CD4-positive, alpha-beta T cell treated with Interleukin-10 for 1 hour (primary cell): ENCODE measurements at places on chromosomes 4 and X.
A peak's percentile ranks its signal among the peaks of the same experiment; 100 is the strongest.

- no peak for DNase-seq
Observed at GRCh38 chrX:5409106-5409505, 819.6 kb downstream of the NLGN4X start.

DNA sequence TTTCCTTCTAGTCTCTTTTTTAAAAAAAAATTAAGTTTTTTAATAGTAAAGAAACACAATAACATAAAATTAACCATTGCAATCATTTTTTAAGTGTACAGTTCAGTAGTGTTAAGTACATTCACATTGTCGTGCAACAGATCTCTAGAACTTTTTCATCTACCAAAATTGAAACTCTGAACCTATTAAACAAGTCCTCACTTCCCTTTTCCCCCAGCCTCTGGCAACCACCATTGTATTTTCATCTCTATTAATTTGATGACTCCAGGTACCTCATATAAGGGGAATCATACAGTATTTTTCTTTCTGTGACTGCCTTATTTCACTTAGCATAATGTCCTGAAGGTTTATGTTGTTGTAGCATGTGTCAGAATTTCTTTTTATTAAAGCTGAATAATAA, 31.8 kb downstream of the MSL3 start:
- no peak for DNase-seq

DNA sequence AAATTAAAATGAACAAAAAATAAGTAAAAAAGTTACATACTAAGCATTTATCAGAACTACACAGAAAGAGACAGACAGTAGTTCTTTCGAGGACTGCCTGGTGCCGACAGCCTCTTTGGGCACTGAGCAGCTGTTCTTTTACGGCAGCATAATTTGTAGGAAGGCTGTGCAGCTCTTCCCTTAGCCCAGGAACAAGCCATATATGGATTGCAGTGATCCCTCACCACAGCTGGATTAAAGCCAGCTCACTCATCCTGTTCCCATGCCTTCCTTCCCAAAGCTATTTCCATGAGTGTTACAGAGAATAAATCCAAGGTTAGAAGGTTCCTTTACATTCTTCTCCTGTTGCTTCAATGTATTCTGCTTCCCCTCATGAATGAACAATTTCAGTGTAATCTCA, 71.7 kb downstream of the DDX60L start:
- DNase-seq = no peak

DNA sequence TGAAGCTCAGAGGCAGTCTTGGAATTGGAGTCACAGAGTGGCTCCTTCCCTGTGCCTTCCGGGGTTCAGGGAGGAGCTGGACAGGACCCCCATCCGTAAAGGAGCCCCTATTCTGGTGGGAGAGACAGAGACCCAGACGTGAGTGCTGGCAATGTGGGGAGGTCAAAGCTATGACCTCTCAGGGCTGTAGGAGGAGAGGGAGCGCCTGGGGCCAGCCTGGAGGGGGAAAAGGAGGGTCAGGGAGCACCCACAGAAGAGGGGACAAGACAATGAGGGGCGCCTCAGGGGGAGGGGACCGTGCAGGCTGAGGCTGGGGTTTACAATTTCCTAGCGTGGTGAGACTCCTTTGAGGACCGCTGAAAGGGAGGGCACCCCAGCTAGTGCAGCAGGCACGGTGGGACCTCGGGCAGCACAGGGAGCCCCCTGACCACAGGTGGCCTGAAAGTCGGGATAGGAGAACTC, 97.9 kb upstream of the LRPAP1 start:
- no peak for DNase-seq

DNA sequence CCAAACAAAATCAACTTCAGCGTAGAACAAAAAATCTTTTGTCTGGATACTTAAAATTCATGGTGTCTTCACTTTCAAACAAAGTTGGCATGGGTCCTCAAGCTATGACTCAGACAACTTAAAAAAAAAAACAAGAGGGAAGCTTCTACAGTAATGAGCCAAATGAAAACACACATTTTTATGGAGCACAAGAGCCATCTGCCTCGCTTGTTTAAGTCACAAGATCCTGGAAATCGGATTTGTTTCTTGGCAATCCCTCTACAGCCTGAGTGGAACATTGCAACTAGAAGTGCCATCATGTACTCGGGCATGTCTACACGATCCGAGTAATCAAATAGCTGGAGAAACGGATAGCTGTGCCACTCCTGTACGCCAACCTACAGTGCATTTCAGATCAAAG, 22.6 kb downstream of the LAMP2 start:
- DNase-seq = no peak

- DNase-seq = no peak
Observed at GRCh38 chr4:83489711-83490326, 4.9 kb upstream of the ABRAXAS1 start.

- no peak for DNase-seq
Observed at GRCh38 chr4:139242511-139243051, 37.4 kb downstream of the MGARP start.

- DNase-seq = no peak
Observed at GRCh38 chr4:80897537-80898303, 132.8 kb upstream of the BMP3 start.

DNA sequence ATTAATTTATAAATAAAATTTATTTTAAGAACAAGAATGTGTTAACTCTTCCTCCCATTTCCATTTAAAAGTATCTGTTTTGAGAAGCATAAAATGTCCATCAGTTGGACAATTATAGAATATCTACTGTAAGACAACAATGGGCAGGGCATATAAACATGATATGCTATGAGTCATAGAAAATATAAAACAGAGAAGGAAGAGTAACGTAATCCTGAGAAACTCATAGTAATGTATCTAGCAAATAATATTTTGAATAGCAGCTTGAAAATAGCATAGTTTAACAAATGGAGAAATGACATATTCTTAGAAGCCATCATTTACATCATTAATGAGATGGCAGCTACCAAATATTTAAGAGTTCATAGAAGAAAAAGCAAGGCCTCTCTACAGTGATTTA, 820.3 kb upstream of the PCDH10 start:
- no peak for DNase-seq

GRCh38 chrX:51798701-51799100, 55.5 kb downstream of the GSPT2 start:
- DNase-seq = no peak

DNA sequence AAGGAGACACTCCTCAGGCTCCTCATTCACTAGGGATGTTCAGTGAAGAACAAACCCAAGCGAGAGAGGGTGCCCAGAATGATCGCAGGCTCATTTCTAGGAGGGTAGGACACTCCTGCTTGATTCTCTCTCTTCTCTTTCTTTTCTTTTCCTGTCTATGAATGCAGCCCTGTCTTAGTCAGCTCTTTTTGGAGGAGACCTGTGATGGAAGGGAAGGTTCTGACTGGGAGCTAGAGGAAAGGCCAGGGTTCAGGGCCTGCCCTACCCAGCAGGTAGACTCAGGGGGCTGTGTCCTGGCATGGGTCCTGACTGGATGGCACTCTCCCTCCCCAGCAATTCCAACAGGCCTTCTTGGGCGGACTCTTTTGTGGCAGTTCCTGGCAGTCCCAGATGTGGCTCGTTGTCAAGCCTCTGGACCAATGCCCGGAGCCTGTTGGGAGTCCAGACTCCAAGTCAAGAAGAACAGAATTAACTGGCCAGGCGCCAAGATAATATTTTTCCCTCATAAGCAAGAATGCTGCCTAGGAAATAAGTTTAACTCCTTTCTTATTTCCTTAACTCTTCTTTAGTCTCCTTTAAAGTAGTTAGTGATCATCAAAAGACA, 139.4 kb upstream of the SCML1 start:
- no peak for DNase-seq

DNA sequence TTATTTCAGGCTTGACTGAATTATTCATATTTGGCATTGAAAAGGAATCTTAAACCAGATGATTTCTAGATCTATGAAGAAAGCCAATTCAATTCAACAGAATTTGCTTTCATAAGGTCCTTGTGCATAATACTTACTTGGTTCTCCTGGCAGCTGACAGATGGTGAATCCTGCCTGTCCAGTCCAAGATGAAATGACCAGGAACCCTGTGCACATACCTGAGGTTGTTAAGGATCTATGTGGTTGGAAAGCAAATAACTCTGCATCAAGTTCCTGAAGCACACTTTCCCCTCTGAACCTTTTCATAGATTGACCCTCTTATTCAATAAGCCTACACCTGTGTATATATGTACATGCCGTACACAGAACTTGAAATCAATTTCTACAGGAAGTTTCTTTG, 562.7 kb downstream of the PPARGC1A start:
- no peak for DNase-seq

- peak; percentile 22 for DNase-seq
Observed at GRCh38 chr4:182478475-182478874, 235.3 kb downstream of the TENM3 start.

DNA sequence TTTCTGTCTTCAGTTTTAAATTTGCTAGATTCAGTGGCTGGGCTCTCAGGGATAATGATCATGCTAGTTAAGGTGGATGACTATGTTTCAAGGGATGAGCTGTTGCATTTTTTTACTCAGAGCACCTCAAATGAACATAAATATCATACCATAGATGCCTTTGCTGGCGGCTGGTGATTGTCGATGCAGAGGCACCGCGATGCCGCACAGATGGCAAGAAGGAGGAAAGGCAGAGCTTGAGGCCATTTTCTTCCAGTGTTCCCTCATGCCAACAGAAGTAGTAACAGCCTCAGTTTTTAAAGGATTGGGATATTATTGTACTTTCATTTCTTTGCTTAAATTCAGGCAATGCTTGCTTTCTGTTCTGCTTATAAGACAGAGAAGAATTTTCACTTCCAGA, 654.7 kb upstream of the IGFBP7 start:
- no peak for DNase-seq

- no peak for DNase-seq
Observed at GRCh38 chrX:132967049-132967448, 8.6 kb upstream of the HS6ST2 start.
